ENCODE measurements at places on chromosomes 7 and 10.

DNA sequence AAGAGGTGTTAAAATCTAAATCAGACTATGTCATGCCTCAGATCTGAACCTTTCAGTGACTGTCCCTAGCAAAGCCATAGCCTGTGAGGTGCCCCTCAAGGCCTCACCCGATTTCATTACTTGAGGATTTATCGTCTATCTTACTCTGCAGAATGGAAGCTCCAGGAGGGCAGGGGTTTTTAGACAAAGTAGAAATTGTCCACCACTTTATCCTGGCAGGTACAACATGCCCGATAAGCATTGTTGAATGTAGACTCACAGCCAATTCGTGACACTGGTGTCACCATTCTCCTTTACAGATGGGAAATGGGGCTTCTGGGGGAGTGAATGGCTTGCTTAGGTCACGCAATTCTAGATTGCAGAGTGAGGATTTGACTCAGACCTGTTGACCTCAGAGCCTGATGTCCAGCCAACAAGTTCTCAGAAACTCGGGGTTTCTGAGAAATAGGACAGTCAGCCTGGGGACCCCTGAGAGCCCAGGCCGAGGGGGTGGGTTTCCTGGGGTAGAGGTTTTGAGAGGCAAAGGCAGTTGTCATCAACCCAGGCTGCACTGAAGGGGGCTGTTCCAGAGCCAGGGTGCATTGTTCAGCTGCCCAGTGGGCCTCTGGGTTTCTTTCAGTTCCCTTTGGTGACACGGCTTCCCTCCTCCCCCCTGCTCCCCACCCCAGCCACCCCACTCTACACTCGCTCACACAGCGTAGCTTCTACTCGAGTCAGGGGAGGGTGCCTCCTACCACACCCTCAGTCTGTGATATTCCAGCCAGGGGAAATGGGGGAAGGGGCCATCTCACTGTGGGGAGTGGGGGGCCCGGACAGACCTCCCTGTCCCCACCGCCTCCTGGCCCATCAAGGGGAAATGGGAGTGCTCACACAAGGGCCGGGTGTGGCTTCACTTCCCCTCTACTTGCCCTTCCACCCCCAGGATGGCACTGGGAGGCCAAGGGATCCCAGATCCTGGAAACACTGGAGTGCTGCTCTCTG lies 3.1 kb upstream of the IRF5 start:
- DNase-seq: no peak

DNA sequence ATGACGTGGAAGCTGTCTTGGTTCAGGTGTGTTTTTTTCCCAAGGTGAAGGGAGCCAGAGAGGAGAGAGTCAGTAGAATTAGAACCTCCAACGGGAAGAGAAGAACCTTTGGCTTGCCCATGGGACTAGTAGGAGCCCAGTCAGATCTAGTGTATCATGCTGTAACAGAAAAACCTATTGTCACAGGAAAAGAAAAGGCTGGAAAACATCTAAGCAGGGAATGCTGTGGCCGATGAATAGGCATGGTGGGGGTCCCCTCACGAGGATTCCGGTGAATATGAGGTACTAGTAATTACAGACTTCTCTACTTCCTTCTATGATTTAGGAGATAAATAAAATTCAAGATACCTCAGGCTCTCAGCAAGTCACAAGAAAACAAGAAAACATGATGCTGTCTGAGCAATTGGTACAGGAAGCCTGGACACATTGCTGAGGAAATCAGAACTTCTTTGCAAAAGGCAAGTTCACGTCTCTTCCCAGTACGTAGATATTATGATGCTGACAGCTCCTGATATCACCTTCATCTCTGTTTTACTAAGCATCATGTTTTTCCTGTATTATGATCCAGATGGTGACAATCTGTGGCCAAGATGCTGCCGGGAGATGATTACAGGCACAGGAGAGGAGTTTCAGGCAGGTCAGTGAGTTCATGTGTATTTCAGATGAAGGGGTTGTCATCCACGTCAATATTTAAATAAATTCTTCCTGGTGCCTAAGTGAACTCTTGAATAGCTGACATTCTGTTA lies 54.3 kb upstream of the NPY start:
- DNase-seq: no peak

DNA sequence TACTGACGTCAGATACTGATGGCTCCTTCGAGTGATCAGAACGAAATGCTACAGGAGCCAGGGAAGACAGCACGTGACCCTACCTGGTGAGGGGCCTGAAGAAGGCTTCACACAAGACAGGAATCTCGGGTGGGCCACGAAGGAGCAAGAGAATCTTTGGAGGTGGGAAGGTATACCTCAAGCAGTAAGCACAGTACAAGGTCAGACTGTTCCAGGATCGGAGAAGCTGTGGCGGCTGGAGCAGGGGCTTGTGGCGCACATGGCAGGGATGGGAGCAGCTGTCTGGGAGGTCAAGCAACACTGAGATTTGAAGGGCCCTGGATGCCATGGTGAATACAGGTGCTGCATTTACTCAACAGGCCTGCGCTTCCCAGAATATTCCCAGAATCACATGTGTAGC lies 45.4 kb downstream of the C10orf143 start:
- no peak for DNase-seq

DNA sequence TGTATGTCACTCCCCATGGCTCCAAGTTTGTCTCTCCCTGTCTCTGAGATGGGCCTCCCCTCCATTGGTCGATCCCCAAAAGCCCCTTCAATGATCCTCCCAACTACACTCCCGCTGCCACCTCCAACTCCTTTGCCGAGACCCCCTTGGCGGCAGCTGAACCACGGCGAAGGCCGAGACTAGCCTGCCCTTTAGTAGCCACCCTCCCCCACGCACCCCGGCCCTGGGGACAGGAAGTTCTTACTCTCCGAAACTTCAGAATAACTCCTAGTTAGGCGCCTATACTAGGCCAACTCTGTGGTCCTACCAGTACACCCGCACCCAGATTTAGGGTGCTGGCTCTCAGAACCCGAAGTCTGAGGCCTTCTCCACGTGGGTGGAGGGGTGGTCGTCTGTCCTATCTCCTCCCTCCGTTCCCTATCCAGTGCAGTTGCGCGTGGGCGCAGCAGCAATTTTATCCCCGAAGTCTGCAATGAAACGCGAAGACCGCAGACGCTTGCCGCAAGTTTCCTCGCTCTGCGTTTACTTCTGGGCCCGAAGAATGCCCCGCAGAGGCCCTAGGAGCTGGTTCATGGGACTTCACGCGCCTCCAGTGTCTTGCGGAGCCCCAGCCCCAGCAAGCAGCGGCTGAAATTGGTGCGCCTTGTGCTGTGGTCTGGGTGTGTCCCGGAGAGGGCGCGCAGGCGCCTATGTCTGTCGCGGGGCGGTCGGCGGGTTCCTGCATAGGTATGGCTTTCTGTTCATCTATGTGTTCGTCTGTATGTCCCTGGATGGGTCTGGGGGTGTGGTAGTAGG lies 82.6 kb upstream of the SLF2 start:
- no peak for DNase-seq

- DNase-seq: no peak
Observed at GRCh38 chr10:79453392-79453791, 8.0 kb upstream of the ZCCHC24 start.

DNA sequence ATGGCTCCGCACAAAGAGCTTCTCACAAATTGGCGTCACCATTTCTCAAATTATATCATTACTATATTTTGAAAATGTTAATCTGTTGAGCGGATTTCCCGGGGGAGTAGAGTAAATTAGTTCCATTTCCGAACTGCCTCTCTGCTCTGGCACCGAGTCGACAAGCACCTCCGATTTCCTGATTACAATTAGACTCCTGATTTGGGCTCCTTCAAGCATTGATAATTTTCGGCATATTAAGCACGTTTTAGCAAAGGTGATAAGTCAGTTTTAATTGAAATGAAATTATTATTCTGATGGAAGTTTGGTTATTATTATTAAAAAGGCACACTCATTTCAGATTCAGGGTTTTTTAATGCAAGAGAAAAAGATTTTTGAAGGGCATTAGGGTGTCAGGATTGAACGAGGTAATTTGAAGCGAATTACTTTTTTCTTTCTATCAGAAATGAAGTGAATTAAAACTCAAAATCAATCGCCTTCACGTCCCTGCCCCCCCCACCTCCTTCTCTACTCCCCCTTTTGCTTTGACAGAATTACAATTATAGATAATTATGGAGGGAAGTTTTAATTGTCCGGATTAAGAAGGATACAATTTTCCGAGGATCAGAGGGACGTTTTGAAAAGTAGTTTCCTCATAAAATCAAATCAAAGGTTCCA lies 4.0 kb upstream of the UNCX start:
- DNase-seq: no peak

GRCh38 chr7:26949319-26949718 lies 84.9 kb upstream of the SKAP2 start:
- no peak for DNase-seq

GRCh38 chr7:133571076-133571475 lies 318.2 kb downstream of the EXOC4 start:
- DNase-seq: no peak

- no peak for DNase-seq
Observed at GRCh38 chr10:117005527-117006055, 604 bp upstream of the SHTN1 start.

- no peak for DNase-seq
Observed at GRCh38 chr10:44516891-44517290, 132.0 kb upstream of the CXCL12 start.

DNA sequence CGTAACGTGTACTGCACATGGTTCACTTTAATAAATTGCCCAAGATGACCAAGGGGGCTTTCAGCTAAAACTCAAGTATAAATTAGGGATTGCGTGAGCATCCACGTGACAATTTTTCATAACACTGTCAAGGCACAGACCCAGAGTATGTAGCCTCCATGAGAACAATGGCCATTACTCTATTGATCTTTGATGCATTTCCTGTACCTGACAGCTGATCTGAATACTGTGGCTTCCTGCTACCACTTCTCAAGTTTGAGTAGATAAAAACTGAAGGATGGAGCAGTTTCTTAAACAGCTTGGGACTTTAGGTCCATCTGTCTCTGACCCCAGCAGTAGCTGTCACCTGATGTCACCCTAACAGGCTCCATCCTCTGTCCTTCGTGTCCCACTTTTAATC lies 98.9 kb downstream of the ABCC2 start:
- DNase-seq: no peak

DNA sequence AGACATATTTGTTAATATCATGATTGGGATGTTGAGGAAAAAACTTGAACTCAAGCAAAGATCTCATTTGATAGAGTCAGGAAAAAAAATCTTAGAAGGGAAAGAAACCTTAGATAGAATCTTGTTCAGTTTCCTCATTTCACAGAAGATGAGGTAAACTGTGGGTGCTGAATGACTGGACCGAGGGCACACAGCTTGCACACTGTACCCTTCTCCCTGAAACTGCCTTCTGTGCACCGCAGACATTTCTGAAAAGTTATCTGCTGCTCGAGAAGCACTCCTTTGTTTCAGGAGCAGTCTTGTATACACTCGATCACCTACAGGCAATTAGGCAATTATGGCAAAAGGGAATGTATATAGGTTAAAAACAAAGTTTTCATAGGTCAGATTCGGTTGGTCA lies 167.4 kb downstream of the SKAP2 start:
- no peak for DNase-seq

GRCh38 chr7:51639661-51640334 lies 323.2 kb upstream of the COBL start:
- no peak for DNase-seq

DNA sequence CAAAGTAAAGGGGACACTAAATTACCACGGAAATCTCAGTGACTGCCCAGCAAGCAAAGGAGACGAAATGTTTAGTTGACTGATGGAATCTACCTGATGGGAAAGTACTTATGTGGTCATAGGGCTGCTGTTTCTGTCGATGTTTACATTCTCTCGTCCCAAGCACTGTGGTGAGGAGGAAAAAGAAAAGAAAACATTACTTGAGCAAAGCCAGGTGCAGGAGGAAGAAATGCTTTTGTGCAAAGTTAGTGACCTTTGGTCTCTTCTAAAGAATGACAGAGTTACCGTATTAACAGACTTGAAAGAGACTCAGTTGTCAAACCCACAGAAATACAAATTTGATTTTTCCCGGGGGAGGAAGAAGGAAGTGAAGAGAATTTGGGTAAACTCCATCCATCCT lies 43.3 kb upstream of the FMC1 start:
- DNase-seq: no peak

DNA sequence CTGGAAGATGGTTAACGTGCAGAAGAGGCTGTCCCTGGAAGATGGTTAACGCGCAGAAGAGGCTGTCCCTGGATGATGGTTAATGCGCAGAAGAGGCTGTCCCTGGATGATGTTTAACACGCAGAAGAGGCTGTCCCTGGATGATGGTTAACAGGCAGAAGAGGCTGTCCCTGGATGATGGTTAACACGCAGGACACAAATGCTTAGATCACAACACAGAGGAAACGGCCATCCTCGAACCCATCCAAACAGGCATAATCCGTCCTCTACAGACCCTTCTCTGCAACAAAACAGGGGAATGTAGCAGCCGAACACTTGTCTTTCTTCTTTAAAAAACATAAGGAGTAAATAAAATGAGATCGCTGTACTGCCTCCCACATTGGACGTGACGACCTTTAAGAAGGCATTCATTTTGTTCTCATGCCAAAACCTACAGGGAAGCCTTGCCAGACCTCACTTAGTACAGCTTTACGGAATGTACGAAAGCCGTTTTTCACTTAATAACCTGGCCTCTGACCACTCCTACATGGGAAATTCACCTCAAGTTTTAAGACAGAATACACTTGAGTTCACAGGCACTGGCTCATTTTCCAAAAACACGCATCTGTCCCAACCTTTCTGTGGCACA lies 245.2 kb downstream of the ZMYND11 start:
- no peak for DNase-seq

DNA sequence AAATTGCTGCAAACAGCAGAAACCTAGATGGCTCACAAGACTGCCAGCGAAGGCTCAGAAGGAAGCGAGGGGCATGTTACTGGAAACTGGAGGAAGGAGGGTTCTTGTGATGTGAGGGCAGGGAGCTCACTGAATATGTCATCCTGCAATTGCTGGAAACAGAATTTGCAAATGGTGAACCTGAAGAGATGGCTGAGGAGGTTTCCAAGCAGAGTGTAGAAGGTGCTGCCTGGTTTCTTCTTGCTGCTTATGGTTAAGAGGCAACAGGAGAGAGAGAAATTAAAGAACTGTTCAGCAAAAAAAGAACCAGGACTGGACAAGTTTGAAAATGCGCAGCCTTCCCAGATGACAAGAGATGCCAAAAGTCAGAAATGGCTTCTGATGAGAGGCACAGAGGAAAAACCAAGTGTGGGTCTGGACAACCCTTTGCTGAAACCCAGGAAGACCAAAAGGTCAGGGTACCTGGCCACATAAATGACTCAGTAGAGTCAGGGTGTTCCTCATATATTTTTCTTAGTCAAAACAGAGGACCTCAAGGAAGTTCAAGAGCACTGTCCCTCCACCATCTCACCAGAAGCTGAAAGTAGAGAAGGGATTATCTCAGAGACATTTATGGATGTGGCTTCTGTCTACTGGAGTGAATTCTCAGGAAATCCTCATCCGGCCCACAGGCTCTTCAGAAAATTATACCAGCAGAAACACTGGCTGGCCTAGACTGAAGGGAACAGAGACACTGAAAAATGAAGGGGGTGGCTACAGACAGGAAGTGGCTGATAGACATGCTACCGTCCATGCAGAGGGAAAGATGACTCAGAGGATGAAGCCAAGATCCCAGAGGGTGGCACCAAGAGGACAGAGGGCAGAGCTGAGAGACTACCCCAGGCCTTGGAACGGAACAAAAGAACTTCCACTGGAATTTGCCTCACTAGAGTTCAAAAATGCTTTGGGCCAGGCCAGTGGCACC lies 10.1 kb downstream of the PAPOLB start:
- DNase-seq: no peak

GRCh38 chr10:116817178-116817577 lies 32.1 kb upstream of the ENO4 start:
- no peak for DNase-seq
